ENCODE measurements at places on chromosomes 7 and 10.

GRCh38 chr7:127585044-127585953 is at the start of gene GCC1:
Gene GCC1, minus strand, starts transcription at chr7:127585596. Its CDS starts 414 bp downstream, at chr7:127585182.
- DNase-seq, result peak; percentile 92

DNA sequence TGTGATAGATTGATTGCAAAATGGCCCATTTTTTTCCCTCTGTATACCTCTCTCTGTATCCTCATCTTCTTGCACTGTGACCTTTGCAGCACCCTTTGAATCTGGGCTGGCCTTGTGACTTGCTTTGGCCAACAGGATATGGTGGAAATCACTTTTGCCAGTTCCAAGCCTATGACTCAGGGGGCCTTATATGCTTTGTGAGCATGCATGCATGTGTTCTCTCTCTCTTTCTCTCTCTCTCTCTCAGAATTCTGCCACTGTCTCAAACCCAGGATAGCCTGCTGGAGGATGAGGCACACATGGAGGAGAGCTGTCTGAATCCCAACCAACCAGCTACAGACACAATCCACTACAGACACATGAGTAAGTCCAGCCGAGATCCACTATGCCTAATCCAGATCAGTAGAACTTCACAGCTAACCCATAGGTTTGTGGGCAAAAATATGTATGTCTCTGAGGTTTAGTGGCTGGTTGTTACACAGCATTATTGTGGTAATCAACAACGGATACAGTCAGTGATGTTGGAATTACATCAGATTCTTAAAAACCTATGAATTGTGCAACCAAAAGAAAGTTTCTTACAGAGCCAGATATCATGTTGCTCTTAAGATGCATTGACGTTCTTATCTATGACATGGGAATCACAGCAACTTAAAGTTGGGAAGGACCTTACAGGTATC is 41.8 kb upstream of the ABCB4 start:
- no peak for DNase-seq

GRCh38 chr7:55124989-55125875 is 106.4 kb downstream of the EGFR start:
- no peak for DNase-seq

DNA sequence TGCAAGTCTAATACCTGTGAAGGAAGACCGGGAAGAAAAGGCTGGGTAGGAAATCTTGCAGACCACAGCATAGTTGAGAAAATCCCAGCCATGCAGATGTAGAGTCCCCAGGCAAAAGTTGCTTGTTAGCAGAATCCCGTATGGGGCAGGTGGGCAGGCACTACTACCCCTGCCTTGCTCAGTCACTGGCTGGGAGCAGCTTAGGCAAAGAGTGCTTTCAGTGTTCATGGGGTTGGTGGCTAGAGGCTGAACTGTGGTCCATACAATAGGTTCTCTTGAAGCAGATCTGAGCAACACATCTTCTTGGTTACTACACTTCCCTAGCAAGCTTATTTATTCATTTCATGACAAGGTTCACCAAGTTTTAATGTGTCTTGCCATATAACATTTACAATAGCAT is 92.6 kb downstream of the AHCYL2 start:
- DNase-seq, result no peak

DNA sequence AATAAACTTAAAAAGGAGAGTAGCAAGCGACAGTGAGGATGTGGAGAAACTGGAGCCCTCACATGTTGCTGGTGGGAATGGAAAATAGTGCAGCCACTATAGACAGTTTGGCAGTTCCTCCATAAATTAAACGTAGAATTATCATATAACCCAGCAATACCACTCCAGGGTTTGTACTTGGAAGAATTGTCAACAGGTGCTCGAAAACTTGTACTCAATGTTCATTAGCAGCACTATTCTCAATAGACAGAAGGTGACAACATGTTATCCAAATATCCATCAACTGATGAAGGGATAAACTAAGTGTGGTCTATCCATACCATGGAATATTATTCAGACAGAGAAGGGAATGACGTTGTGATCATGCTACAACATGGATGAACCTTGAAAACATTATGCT is 71.9 kb downstream of the GALNT11 start:
- DNase-seq, result no peak

DNA sequence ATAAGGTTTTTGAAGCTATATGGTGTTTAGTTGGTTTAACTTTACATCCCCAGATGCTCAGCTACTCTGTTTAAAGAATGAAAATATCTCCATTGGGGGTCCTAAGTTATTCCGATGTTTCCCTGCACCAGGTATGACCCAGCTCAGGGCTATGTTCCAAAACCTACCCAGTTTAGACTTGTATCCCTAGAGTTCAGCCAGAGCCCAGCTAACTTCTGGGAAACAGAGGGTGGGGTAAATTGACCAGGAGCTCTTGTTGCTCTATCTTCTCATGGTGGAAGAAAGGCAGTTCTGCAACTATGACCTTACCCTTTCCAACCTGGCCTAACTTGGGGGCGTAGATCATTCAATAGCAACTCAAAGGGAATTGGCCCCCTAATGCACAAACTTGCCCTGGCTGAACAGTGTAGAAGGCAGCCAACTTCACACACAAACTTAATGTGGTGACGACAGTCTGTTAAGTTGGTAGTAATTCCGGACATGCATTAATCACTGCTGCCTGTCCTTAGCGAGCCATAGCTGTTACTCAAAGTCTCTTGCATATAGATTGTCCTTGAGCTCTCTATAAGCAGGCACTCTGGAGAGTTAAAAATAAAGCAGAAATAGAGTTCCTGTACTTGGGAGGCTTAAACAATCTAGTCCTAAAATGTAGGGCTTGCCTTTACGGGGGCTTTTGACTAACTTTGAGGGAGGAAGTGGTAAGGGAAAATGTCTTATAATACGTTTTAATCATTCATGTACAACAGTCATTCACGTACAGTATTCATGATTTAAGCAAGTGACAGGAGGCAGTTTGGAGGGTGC is 5.3 kb upstream of the ZNRF2 start:
- DNase-seq, result no peak

GRCh38 chr7:122942059-122942458 is 53.4 kb downstream of the TAS2R16 start:
- DNase-seq, result no peak
